Stimulated activated CD4-positive, alpha-beta T cell treated with anti-CD3 and anti-CD28 coated beads, Interleukin-12 subunit alpha, Interleukin-12 subunit beta, amount 100 ng/mL, for 48 hours (primary cell): ENCODE measurements at places on chromosomes 4 and X.

GRCh38 chrX:104172121-104172520 is 5.9 kb downstream of the FAM199X start:
- no peak for DNase-seq

GRCh38 chr4:177367336-177367735 is 57.7 kb downstream of the NEIL3 start:
- no peak for DNase-seq

- DNase-seq = no peak
These were observed 207.2 kb downstream of the FGF13 start for GRCh38 chrX:138504273-138504672.

GRCh38 chrX:22268706-22269105 is 4.0 kb upstream of the CBLL2 start:
- DNase-seq = no peak

DNA sequence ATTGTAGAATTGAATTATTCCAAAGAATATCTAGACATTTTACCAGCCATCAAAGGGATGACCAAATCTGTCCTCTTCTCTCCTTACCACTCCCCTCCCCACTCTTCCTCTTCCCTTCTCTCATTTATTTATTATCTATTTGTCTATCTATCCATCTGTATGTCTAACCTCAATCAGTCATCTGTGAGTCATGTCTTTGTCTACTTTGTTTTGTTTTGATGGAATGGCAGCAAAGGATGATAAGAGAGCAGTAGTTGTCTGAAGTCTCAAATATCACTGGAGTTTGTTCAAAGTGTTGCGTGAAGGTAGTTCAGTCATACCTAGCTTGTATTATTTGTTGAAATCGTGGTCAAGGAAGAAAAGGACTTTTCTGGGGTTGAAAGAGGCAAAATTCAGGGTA is 34.7 kb upstream of the PGRMC2 start:
- DNase-seq = no peak

DNA sequence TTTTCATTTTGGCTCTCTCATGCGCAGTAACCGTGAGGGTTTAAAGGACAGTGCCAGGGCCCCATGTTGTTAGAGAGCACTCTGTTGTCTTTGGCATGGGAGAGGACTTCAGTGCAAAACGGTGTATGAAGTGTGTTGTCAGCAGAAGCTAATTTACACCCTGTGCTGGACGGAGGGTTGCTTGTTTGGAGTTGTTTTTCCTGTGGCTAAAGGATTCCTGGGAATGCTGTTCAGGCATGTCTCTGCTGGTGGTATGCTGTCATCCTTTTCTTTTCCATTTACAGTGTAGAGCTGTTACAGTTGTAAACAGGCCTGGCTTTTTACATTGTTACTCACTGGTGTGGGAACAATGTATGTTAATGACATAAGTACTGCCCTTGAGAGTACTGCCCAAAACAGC is 206.3 kb downstream of the CBR4 start:
- no peak for DNase-seq

- no peak for DNase-seq
These were observed 143.2 kb downstream of the KIT start for GRCh38 chr4:54800831-54801530.

GRCh38 chr4:137700072-137700471 is 167.8 kb upstream of the PCDH18 start:
- DNase-seq = no peak

DNA sequence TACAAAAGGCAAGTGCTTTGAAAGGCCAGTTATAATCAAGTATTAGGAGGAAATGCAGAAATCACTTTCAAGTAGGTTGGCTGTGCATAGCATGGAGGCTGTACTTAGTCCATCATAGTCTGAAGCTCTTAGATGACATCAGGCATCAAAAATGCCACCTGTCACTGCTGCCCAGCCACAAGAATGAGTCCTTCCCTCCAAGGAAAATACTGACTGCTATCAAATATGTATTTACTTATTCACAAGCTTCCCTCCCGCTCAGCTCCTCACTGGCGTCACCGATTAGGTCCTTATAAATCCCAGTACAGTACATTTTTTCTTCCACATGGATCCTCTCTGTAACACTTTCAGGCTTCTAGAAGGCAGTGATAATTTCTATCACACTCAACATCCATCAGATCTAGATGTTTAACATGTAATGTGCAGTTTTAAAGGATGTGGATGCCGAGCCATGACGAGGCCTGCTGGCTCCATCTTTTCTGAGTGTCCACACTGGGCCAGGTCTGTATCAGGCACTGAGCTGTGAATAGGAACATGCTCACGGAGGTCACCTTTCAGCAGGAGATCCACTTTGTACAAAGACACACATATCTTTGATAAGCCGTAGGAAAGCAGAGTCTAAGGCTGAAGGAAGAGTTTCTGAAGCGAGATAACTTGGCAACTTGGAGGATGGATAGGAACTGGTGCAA is 121.9 kb downstream of the PALLD start:
- DNase-seq = no peak

GRCh38 chrX:16658284-16658683 is 8.3 kb downstream of the S100G start:
- DNase-seq = no peak
